Suprapubic skin (tissue), 4 donors: ENCODE measurements at places on chromosomes 3 and 15. TPM values are rescaled to one million over a fixed set of nuclear protein-coding genes. Genes with fewer than 3 reads are reported as not detected.

DNA sequence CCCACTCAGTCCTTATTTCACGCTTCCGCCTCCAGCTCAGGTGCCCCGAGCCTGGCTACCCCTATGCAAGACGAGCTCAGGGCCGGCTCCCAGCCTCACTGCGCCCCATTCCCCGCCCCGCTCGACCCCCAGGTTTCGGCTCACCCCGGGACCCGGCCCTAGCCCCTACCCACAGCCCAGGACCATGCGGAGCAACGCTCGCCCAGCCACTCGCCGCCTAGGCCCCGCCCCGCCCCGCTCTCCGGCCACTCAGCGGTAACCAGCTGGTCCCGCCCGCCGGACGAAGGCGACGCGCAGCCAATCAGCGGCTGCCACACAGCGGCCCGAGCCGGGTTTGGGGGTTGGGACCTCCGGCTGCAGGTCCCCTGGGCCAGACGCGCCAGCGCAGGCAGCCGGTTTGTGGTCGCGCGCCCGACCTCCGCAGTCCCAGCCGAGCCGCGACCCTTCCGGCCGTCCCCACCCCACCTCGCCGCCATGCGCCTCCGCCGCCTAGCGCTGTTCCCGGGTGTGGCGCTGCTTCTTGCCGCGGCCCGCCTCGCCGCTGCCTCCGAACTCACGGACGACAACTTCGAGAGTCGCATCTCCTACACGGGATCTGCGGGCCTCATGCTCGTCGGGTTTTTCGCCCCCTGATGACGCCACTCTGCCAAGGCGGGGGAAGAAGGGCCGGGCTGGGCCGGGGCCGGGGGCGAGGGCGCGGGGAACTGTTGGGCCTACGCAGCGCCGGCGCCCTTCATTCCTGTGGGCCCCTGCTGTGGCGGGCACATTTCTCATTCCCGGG is at the start of gene CATSPER2:
Gene CATSPER2 (minus strand): TSS at position 196 of the 781 bp plus-strand sequence. CDS start 783 bp downstream, outside the sequence.
- no peak within 1 kb of the TSS for H3K27ac ChIP-seq
- H3K4me1 ChIP-seq: no peaks in the 10 kb centered on the region
- H3K4me3 ChIP-seq: no peak within 1 kb of the TSS

Gene GPR87
- total RNA-seq: 34.1 TPM

- no peaks in the 10 kb centered on the region for H3K27me3 ChIP-seq
- H3K27ac ChIP-seq: no peak overlapping the region
Measured at GRCh38 chr3:114816052-114816451, 331.0 kb downstream of the ZBTB20 start.

Gene SH2D7
- not detected for total RNA-seq

Gene CFAP100
- total RNA-seq: not detected

DNA sequence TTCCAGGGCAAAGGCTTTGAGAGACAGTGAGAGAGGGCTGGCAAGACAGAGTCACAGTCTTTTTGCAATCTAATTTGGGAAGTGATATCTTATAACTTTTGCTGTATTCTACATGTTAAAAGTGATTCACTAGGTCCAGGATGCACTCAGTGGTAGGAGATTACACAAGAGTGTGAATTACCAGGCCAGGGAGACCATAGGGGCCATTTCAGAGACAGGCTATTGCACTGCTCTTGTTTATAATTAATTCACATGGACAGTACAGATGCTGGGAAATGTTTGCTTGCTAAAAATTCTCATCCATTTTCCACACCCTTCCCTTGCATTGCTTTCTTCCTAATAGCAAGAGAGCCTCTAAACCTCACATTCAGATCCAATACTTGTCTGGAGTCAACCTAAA is 22.6 kb upstream of the POMGNT2 start:
- DNase-seq: no peak
- no peaks in the 10 kb centered on the region for H3K36me3 ChIP-seq
- H3K4me3 ChIP-seq: no peak overlapping the region
- no peaks in the 10 kb centered on the region for H3K27me3 ChIP-seq
- H3K4me1 ChIP-seq: no peaks in the 10 kb centered on the region
- H3K27ac ChIP-seq: no peak overlapping the region

DNA sequence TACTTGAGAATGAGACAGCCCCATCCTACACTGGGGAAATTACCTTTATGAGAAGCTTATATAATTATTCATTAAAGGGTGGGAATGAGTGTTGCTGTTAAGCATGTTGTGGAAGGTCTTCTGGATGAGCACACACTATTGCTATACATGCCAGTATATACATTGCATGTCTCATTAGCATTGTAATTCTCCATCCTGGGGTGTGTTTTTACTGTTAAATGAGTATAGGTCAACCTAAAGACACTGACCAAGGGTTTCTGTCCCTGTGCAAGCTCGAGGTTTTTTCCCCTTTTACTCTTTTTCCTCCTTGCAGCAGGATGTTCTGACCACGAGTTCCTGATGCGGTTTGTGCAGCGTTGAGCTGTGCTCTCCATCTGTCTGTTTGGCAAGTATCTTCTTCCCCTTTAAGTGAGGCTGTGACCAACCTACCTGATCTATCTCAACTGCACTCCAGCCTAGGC is 7.2 kb upstream of the IVD start:
- H3K27me3 ChIP-seq: no peaks in the 10 kb centered on the region
- H3K4me3 ChIP-seq: no peak overlapping the region
- H3K27ac ChIP-seq: no peak overlapping the region
- DNase-seq: no peak
- H3K36me3 ChIP-seq: peaks cover 4% of the 10 kb centered on the region

- H3K4me3 ChIP-seq: no peak overlapping the region
- no peaks in the 10 kb centered on the region for H3K27me3 ChIP-seq
- no peak overlapping the region for H3K27ac ChIP-seq
- no peaks in the 10 kb centered on the region for H3K4me1 ChIP-seq
- peaks cover 5% of the 10 kb centered on the region for H3K36me3 ChIP-seq
- no peak for DNase-seq
Measured at GRCh38 chr15:34279368-34279767, 54.6 kb downstream of the EMC4 start.

- H3K27me3 ChIP-seq: no peaks in the 10 kb centered on the region
- H3K4me3 ChIP-seq: no peak overlapping the region
- H3K4me1 ChIP-seq: no peaks in the 10 kb centered on the region
- H3K27ac ChIP-seq: no peak overlapping the region
Measured at GRCh38 chr3:9295007-9295406, 45.6 kb upstream of the SRGAP3 start.

DNA sequence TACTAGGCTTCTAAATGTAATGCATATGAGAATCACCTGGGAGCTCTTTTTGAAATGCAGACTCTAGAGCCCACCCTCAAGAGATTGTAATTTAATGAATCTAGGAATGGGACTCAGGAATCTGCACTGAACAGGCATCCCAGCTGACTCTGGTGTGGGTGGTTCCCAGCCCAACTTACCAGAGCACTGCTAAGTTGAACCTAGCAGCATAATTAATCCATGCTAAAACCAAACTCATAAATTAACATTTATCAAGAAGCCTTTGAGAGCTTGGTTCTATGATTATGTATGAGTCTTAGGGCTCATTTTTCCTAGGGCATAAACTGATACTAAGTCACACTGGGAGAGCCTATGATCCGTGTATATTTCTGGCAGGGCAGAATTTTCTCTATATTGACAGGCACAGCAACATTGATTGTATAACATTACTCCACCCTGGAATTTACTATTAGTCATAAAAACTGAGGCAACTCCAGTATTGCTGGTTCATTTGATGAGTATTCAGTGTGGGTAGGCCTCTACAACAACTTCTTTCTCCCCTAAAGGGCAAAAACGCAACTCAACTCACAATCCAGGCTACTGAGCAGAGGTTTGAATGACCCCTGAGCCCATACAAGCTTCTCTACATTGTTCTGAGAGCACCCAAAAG is 10.7 kb upstream of the CSTA start:
- DNase-seq: no peak
- H3K4me3 ChIP-seq: no peak overlapping the region
- no peaks in the 10 kb centered on the region for H3K27me3 ChIP-seq
- no peaks in the 10 kb centered on the region for H3K36me3 ChIP-seq
- H3K27ac ChIP-seq: peak overlapping the region; percentile 86

Gene IL17RD
- 6.1 TPM for total RNA-seq

GRCh38 chr15:26889298-26889898 is 22.5 kb downstream of the GABRA5 start:
- DNase-seq: no peak
- H3K4me3 ChIP-seq: no peak overlapping the region
- H3K36me3 ChIP-seq: no peaks in the 10 kb centered on the region
- H3K27ac ChIP-seq: no peak overlapping the region
- peaks cover 19% of the 10 kb centered on the region for H3K27me3 ChIP-seq

Gene MORC1
- total RNA-seq: not detected

GRCh38 chr3:171350364-171350763 is 109.8 kb downstream of the TNIK start:
- DNase-seq: no peak
- H3K4me3 ChIP-seq: no peak overlapping the region
- no peaks in the 10 kb centered on the region for H3K36me3 ChIP-seq

GRCh38 chr3:70992131-70992530 is 591.4 kb downstream of the FOXP1 start:
- no peak for DNase-seq
- H3K36me3 ChIP-seq: peaks cover 21% of the 10 kb centered on the region
- H3K4me1 ChIP-seq: peaks cover 20% of the 10 kb centered on the region
- no peaks in the 10 kb centered on the region for H3K27me3 ChIP-seq

DNA sequence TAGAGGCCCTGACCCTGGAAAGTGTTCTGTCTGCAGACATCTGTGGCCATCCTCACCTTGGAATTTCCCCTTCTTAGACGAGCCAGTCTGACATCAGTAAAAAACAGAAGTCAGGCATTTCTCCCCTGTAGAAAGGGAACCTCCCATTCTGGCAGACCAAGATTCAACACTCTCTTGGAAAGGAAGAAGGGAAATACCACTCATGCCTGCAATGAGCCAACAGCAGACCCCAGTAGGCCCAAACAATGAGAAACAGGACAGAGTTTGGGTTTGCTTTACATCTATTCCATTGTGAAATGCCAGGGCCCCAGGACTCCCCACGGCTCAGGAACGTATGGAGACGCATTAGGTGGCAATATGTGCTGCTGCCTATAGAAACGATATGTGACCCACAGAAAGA is 264.0 kb upstream of the NSMCE3 start:
- no peaks in the 10 kb centered on the region for H3K36me3 ChIP-seq
- H3K4me1 ChIP-seq: no peaks in the 10 kb centered on the region

DNA sequence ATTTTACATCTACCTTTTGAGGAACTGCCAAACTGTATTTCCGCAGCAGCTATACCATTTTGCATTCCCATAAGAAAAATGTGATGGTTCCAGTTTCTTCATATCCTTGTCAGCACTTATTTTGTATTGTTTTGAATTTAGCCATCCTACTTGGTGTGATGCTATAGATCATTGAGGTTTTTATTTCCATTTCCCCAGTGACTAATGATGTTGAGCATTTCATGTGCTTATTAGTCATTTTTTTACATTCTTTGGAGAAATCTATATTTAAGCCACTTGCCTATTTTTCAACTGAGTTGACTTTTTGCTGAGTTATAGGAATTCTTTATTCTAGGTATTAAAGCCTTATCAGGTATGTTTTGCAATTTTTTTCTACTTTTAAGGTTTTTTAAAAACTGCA is 347.6 kb upstream of the RARB start:
- H3K27ac ChIP-seq: no peak overlapping the region
- DNase-seq: no peak
- no peaks in the 10 kb centered on the region for H3K4me1 ChIP-seq
- H3K36me3 ChIP-seq: no peaks in the 10 kb centered on the region
- H3K4me3 ChIP-seq: no peak overlapping the region

GRCh38 chr15:69793781-69794451 is 303.8 kb downstream of the TLE3 start:
- peaks cover 5% of the 10 kb centered on the region for H3K4me1 ChIP-seq
- H3K4me3 ChIP-seq: no peak overlapping the region
- H3K36me3 ChIP-seq: no peaks in the 10 kb centered on the region
- no peak for DNase-seq
- no peaks in the 10 kb centered on the region for H3K27me3 ChIP-seq

Gene LARP6
- total RNA-seq: 13.4 TPM

Gene ANKRD34C
- not detected for total RNA-seq

Gene MCTP2
- 41.8 TPM for total RNA-seq

Gene TICRR
- total RNA-seq: 1.0 TPM

DNA sequence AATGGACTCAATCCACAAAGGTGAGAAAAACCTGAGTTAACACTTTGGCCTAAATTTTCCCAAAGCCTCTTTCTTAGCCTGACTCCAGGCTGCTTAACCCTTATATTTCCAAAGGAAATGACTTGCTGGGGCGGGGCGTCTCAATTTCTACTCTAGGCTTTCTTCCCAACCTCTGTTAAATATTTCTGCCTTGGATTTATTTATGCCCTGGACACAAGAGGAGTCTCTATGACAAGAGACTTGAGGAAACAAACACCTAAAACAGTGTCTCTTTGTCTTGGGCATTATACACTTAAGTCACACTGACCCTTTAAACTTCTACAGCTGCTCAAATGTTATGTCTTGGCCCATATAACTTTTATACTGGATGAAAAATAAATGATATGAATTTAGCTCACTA is 28.3 kb upstream of the AP4E1 start:
- no peak for DNase-seq
- no peaks in the 10 kb centered on the region for H3K36me3 ChIP-seq
- H3K4me1 ChIP-seq: peaks cover 33% of the 10 kb centered on the region
- no peak overlapping the region for H3K27ac ChIP-seq

DNA sequence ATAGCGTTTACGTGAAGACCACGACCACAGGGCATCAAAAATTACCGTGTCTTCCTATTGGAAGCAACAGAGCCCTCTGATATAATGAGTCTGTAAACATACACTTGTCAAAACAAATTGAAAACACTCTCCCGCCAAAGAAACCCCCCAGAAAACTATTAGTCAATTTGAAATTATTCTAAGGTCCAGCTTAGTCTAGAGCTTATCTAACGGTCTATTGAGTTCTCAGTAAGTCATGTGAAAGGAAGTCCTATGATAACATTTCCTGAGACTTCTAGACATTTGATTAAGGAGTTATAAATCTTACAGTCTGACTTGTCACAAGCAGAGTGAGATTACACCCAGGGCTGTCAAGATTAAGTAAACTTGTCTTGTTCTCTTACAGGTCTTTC is 356.3 kb downstream of the FOXP1 start:
- peak overlapping the region; percentile 7 for H3K4me3 ChIP-seq
- no peaks in the 10 kb centered on the region for H3K27me3 ChIP-seq
- no peaks in the 10 kb centered on the region for H3K36me3 ChIP-seq

DNA sequence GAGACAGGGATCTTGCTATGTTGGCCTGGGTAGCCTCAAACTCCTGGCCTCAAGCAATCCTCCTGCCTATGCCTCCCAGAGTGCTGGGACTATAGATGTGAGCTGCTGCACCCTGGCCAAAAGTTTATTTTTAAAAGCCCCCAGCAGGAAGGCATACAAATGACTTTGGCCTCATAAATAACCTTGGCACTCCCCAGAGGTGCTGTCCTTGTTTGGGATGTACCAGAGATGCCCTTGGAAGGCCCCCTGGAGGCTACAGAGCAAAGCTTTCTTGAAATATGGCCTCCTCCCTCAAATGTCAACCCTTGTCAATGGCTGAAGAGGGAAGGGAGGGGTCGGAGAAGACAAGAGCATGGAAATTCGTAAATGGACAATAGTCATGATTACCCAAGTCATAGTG is 14.0 kb upstream of the RTP3 start:
- H3K27me3 ChIP-seq: peaks cover 3% of the 10 kb centered on the region
- H3K36me3 ChIP-seq: no peaks in the 10 kb centered on the region
- no peak overlapping the region for H3K27ac ChIP-seq
- peaks cover 5% of the 10 kb centered on the region for H3K4me1 ChIP-seq
- DNase-seq: no peak

Gene NLGN1
- total RNA-seq: 3.2 TPM

Gene MST1
- 83.4 TPM for total RNA-seq

- no peak overlapping the region for H3K4me3 ChIP-seq
- peaks cover 79% of the 10 kb centered on the region for H3K4me1 ChIP-seq
- H3K27me3 ChIP-seq: no peaks in the 10 kb centered on the region
Measured at GRCh38 chr3:134350861-134351311, 23.4 kb downstream of the AMOTL2 start.

Gene IQCH
- total RNA-seq: 1.4 TPM
